ENCODE measurements at places on chromosomes 2 and 18.

DNA sequence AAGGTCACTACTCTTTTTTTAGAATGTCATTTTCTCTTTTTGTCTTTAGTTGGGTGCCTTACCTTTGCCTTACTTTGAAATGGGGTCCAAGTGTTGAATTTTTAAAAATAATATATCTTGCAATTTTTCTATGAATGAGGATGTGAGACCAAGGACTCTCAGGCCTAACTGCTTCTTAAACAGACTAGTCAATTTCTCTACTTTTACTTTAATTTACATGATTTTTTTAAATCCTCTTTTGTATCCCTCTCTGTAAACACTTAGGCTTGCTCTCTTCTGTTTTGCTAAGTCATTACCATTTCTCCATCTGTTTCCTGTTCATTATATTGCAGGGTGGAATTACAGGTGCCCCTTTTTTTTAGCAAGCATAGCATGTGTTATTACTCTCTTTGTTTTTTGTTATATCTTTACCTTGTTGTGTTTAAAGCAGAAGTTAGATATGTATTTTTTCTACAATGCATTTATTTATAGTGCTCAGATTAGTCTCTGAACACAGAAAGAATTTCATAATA is 261.8 kb downstream of the SPAG16 start:
- DNase-seq = no peak

DNA sequence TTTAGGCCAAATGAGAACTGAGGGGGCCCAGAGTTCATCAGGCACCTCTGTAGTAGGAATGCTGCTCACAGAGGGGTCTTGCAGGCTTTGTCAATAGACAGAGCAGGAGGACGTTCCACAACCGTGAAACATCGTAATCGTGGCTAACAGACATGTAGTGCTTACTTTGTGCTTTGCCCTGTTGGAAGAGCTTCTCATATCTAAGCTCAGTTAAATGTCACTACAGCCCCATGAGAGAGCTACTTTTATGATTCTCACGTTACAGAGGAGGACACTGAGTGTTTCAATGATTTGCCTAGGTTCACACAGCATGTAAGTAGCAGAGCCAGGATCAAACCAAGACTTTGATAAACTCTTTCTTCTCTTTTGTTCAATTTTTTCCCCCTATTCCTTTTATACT is 136.6 kb downstream of the MYCN start:
- DNase-seq = no peak

- no peak for DNase-seq
Measured at GRCh38 chr2:144632809-144633208, 112.9 kb upstream of the ZEB2 start.

DNA sequence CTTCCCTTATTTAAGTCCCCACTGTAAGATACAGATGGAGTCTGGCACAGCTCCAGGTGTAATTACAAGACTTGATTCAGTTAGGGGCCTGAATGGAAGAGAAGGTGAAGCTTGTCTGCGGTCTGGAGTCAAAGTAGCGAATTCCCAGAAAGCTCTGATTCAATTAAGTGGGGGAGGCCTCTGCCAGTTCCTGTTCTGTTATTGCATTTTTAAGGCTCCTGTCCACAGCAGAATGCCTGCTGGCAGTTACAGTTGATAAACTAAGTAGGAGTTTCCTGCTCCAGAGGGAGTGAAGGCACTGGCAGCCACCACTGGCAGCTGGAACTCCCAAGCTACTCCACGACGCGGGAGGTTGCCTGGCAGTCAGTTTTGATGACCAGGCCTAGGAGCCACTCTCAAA is 181.1 kb downstream of the SOCS6 start:
- no peak for DNase-seq

DNA sequence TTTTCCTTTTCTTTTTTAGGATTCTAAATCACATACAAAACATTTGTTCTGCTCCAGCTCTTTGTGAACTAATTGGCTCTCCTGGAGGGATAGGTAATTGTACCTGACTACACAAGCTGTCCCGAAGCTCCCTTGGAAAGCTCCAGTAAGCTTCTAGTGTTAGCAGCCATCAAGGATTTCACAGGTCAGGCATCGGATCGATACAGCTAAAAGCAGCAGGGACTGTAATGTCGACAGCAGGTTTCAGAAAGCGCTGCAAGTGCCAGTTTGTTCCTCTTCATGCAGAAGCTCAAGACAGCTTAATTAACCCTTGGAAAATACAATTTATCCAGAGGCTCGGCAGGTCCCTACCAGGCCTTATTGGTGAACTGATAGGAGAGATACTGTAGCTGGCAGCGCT is 87.2 kb upstream of the VRK2 start:
- DNase-seq = no peak

DNA sequence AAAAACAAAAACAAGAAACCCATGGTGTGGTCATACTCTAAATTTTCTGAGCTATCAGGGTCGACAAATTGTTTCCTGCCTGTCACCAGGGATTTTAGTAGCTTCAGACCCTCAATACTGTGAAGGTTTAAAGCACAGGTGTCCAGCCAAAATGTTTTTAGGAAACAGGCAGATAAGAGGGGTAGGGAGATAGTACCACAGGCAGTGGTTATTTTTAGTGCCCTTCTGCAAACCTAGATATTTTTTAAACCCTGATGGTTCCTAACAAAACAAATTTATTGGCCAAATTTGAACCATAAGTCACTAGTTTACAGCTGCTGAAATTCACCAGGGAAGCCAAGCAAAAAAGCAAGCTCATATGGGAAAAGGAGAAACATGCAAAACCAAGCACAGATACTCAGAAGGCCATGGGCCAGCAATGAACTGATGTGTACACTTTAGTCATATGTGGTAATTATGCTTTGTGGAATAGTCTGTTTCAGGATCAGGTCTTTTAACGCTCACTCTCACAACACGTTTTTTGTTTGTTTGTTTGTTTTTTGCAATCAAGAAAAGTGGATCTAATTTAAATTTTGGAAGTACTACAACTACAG is 156.8 kb upstream of the STK17B start:
- no peak for DNase-seq

GRCh38 chr2:201458381-201458780 is 6.8 kb downstream of the STRADB start:
- no peak for DNase-seq

Data from stimulated activated CD4-positive, alpha-beta T cell treated with anti-CD3 and anti-CD28 coated beads, Interleukin-2, amount 100 ng/mL, for 48 hours (primary cell).